ENCODE measurements at places on chromosomes 13 and 19. TPM values are rescaled to one million over a fixed set of nuclear protein-coding genes. Genes with fewer than 3 reads are reported as not detected.

DNA sequence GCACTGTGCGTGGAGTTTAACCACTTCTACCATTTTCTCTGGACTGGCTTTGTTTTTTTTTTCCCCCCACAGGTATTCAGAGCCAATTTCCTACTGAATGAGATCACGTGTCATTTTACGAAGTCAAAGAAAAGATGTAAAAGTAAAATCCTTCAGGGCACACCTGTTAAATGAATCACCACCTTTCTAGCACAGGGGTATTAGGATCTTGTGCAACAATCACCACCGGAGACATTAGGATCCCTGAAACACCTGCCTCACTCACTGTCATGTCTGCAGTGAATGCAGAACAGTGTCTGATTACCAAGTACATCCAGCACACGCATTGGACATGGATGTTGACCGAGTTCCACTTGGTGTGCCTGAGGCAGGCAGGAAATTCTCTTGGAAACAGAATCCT lies 17.2 kb downstream of the BRD4 start:
- H3K36me3 ChIP-seq: no peaks in the 10 kb centered on the region
- H3K4me1 ChIP-seq: peaks cover 63% of the 10 kb centered on the region
- no peak overlapping the region for H3K4me3 ChIP-seq
- H3K27ac ChIP-seq: no peak overlapping the region
- DNase-seq: no peak
- H3K27me3 ChIP-seq: no peaks in the 10 kb centered on the region

GRCh38 chr13:31495336-31495735 lies 244.0 kb upstream of the RXFP2 start:
- DNase-seq: no peak
- no peaks in the 10 kb centered on the region for H3K4me1 ChIP-seq
- no peak overlapping the region for H3K4me3 ChIP-seq
- no peak overlapping the region for H3K27ac ChIP-seq

- H3K36me3 ChIP-seq: peaks cover 39% of the 10 kb centered on the region
- no peaks in the 10 kb centered on the region for H3K27me3 ChIP-seq
- H3K4me3 ChIP-seq: no peak overlapping the region
- no peak overlapping the region for H3K27ac ChIP-seq
- no peak for DNase-seq
These were observed 62.2 kb downstream of the RASA3 start for GRCh38 chr13:114070098-114070799.

- H3K4me1 ChIP-seq: peaks cover 11% of the 10 kb centered on the region
- no peak overlapping the region for H3K27ac ChIP-seq
- no peak overlapping the region for H3K4me3 ChIP-seq
- no peak for DNase-seq
- H3K36me3 ChIP-seq: no peaks in the 10 kb centered on the region
These were observed 17.1 kb upstream of the CD33 start for GRCh38 chr19:51207747-51208146.

- H3K27ac ChIP-seq: no peak overlapping the region
- H3K4me1 ChIP-seq: no peaks in the 10 kb centered on the region
- H3K36me3 ChIP-seq: no peaks in the 10 kb centered on the region
- no peak for DNase-seq
- H3K27me3 ChIP-seq: no peaks in the 10 kb centered on the region
These were observed 815.9 kb upstream of the KLHL1 start for GRCh38 chr13:70923863-70924752.

- H3K27ac ChIP-seq: no peak overlapping the region
- H3K36me3 ChIP-seq: no peaks in the 10 kb centered on the region
- H3K27me3 ChIP-seq: no peaks in the 10 kb centered on the region
- no peak for DNase-seq
- H3K4me1 ChIP-seq: no peaks in the 10 kb centered on the region
These were observed 669.6 kb downstream of the DIAPH3 start for GRCh38 chr13:59494151-59494550.

GRCh38 chr19:19278315-19278714 lies 5.2 kb upstream of the TM6SF2 start:
- DNase-seq: no peak
- H3K27me3 ChIP-seq: peaks cover 6% of the 10 kb centered on the region
- peaks cover 2% of the 10 kb centered on the region for H3K4me1 ChIP-seq
- H3K27ac ChIP-seq: no peak overlapping the region
- H3K4me3 ChIP-seq: no peak overlapping the region

DNA sequence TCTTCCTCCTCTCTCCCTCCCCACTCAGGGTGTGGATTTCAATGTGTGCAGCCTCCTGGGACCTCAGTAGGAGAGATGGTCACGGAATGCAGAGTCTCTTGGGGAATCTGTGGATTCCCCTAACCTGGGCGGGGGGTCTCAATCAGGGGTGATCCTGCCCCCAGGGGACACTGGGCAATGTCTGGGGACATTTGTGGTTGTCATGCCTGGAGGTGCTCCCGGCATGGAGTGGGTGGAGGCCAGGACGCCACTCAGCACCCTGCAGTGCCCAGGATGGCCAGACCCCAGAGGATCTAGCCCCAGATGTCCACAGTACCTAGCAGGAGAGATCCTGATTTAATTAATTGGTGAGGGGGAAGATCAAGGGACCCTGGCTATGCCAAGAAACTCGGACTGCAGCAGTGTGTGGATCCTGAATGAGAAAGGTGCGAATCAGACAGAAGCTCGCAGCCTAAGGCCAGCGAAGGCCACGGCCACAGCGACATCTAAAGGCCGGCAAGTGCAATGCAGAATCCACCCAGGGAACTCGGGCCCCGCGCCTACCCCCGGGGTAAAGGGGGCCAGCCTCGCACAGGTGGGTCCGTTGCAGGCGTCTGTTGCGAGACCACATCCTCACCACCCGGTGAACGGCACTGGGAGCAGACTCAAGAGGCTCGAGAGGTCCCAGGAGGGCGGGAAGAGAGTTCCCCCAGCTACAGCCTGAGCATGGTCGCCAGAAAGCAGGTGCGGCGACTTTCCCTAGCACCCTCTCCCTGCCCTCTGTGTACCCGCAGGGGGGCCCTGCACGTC lies 88.8 kb downstream of the GNG7 start:
- peaks cover 67% of the 10 kb centered on the region for H3K4me1 ChIP-seq
- no peaks in the 10 kb centered on the region for H3K36me3 ChIP-seq
- H3K4me3 ChIP-seq: no peak overlapping the region
- peak; percentile 63 for DNase-seq
- no peak overlapping the region for H3K27ac ChIP-seq

- DNase-seq: no peak
- no peaks in the 10 kb centered on the region for H3K36me3 ChIP-seq
- no peak overlapping the region for H3K27ac ChIP-seq
- peaks cover 76% of the 10 kb centered on the region for H3K27me3 ChIP-seq
These were observed 2.1 kb downstream of the ZIC5 start for GRCh38 chr13:99969453-99969918.

GRCh38 chr13:44764302-44764692 lies 188.2 kb upstream of the TSC22D1 start:
- H3K4me1 ChIP-seq: peaks cover 29% of the 10 kb centered on the region
- DNase-seq: no peak
- no peaks in the 10 kb centered on the region for H3K36me3 ChIP-seq
- H3K4me3 ChIP-seq: no peak overlapping the region

- H3K27me3 ChIP-seq: no peaks in the 10 kb centered on the region
- no peak for DNase-seq
- H3K4me1 ChIP-seq: peaks cover 12% of the 10 kb centered on the region
- no peak overlapping the region for H3K27ac ChIP-seq
These were observed 85.3 kb downstream of the FLT1 start for GRCh38 chr13:28409648-28410047.

DNA sequence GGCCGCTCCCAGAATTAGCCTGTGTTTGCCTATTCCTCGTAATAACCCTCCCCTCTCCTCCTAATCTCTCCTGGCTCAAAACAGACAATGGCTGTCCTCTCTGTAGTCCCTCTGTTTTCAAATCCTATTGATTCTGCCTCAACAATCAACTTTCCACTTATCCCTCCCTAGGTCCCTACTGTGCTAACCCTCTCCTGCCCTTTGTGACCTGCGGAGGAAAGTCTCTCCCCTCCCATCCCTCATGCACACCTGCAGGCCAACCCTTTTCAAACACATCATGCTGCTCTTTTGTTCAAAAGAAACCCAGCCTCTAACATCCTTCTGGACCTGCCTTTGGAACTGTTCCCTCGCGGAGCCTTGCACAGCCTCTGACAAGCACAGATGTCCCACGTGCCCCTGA lies 37.3 kb downstream of the CILP2 start:
- H3K27me3 ChIP-seq: no peaks in the 10 kb centered on the region
- no peaks in the 10 kb centered on the region for H3K36me3 ChIP-seq
- H3K4me1 ChIP-seq: no peaks in the 10 kb centered on the region
- no peak overlapping the region for H3K27ac ChIP-seq
- DNase-seq: no peak

DNA sequence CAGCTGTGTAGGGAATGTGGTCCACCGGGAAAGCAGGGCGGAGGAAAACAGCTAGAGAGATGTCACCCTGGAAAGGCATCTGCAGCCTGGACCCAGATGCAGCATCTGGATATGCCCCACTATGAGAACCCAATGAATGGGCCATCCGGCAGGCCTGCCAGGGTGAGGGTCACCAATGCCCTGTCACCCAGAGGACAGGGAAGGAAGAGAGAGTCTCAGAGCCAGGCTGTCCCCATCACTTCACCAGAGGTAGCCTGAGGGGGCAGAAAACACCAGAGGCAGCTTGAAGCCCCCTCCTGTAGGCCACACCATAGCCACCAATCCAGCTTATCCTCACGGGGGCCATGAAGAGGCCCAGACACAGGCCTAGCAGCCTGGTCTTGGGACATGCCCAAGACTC lies 118.8 kb downstream of the TUBA3C start:
- no peaks in the 10 kb centered on the region for H3K36me3 ChIP-seq
- no peak overlapping the region for H3K27ac ChIP-seq
- no peak for DNase-seq
- no peak overlapping the region for H3K4me3 ChIP-seq
- H3K27me3 ChIP-seq: no peaks in the 10 kb centered on the region
- H3K4me1 ChIP-seq: no peaks in the 10 kb centered on the region

- no peaks in the 10 kb centered on the region for H3K27me3 ChIP-seq
- H3K4me3 ChIP-seq: no peak overlapping the region
- no peaks in the 10 kb centered on the region for H3K36me3 ChIP-seq
- H3K27ac ChIP-seq: no peak overlapping the region
- no peak for DNase-seq
These were observed 2.0 kb downstream of the ZSCAN1 start for GRCh38 chr19:58035863-58036262.

DNA sequence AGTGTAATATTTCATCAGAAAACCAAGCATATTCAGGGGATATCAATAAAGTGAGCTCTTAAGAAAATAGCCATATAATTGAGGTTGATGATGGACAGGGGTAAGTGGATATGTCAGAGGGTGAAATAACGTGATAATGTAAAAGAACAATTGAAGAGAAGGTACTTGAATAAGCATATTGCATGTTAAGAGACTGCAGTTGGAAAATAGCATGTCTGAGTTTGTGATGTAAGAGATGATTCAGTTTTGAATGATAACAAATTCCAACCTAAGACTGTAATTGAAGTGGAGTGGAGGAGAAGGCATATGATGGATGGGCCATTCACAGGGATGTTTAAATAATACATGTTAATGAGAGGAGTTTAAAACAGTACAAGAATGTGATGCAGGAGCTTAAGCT lies 1633.5 kb downstream of the SLITRK1 start:
- DNase-seq: no peak
- H3K36me3 ChIP-seq: no peaks in the 10 kb centered on the region
- H3K27me3 ChIP-seq: no peaks in the 10 kb centered on the region

ZNF729 gene
- not detected for total RNA-seq

LHB gene
- not detected for total RNA-seq

RNF113B gene
- not detected for total RNA-seq

S1PR2 gene
- 12.6 TPM for total RNA-seq

KLK14 gene
- 1.3 TPM for total RNA-seq

LENG9 gene
- 4.3 TPM for total RNA-seq

RUBCNL gene
- 1.6 TPM for total RNA-seq

Measured in natural killer cell (primary cell).